Right ventricle myocardium inferior (tissue), 1 donor: ENCODE measurements at places on chromosomes 2 and 18. TPM values are rescaled to one million over a fixed set of nuclear protein-coding genes. Genes with fewer than 3 reads are reported as not detected.

The CHN1 gene
- total RNA-seq: 11.7 TPM

The NMUR1 gene
- total RNA-seq: 0.38 TPM

The ABCB11 gene
- 0.32 TPM for total RNA-seq

The HRH4 gene
- total RNA-seq: 0.19 TPM

The ELMOD3 gene
- total RNA-seq: 10.2 TPM

The GAD1 gene
- not detected for total RNA-seq

The FLACC1 gene
- total RNA-seq: 6.5 TPM

The CTIF gene
- 74.0 TPM for total RNA-seq

GRCh38 chr2:174083843-174084458 lies 118.8 kb upstream of the SP3 start:
- no peak for DNase-seq

DNA sequence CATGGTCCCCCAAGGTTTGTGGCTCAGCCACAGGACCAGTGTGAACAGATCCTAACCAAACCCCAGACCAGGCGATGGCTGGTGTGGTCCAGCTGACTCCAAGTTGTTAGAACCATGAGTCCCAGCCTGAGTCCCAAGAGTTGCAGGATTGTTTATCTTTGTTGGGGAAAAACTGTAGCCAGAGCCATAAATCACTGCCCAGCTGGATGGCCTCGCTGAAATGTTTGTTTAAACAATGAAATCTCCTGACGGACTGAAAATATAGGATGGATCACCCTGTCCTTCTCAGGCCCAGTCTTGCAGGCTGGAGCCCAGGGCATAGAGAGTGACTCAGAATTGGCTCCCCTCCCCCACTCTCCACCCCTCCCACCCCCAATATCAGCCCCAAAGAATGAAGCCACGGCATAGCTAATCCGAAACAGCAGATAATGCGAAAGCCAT lies 36.4 kb downstream of the PKDCC start:
- no peak for DNase-seq

DNA sequence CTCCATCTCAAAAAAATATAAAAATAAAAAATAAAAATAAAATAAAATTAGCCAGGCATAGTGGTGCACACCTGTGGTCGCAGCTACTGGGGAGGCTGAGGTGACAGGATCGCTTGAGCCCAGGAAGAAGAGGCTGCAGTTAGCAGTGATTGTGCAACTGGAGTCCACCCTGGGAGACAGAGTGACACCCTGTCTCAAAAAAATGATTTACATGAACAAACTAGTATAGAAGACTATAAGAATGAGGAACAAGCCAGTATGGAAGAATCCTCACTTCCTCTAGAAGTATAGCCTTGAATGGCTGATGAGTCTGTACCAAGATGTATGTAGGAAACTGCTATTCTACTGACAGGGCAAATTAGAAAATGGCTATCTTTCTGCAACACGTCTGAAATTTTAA lies 10.9 kb downstream of the YES1 start:
- DNase-seq: no peak

- DNase-seq: no peak
Observed at GRCh38 chr2:136012315-136012714, 26.9 kb upstream of the DARS1 start.

GRCh38 chr2:157822993-157823392 lies 53.1 kb downstream of the ACVR1 start:
- DNase-seq: no peak

DNA sequence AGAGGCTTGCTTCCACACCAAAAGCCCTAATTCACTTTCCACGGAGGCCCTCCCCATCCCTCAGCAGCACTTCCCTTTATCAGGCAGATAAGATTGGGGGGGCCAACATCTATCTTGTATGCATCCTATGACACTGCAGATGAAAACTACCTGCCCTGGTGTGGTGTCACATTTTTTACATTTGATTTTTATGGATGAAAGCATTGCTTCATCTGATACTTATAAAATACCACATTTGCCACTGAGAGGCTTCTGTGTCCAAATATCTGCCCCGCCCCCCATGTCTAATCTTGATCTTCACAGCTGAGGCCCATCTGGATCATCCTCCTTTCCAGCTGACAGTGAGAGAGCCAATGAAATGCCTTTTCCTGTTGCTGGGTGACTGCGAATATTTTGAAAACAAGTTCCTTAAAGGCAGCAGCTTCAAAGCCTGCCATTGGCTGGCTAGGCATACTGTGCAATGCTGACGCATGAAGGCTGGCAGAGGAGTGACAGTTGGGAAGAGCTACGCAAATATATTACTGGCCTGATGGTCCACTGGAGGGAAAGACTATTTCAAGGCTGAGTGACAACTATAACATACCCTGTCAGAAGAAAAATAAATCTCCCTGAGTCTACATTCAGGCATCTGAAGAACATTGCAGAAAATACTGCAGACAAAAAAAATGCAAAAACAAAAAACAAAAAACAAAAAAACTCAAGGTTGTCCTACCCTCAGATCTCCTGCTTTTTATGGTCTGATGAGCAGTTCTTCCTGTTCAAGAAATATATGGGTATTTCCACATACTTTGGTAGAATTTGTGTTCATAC lies 318.7 kb downstream of the PDE11A start:
- DNase-seq: peak; percentile 85

- no peak for DNase-seq
Observed at GRCh38 chr18:48023334-48024008, 93.0 kb upstream of the SMAD2 start.

GRCh38 chr2:232489516-232490220 lies 2.0 kb upstream of the ECEL1 start:
- DNase-seq: no peak

DNA sequence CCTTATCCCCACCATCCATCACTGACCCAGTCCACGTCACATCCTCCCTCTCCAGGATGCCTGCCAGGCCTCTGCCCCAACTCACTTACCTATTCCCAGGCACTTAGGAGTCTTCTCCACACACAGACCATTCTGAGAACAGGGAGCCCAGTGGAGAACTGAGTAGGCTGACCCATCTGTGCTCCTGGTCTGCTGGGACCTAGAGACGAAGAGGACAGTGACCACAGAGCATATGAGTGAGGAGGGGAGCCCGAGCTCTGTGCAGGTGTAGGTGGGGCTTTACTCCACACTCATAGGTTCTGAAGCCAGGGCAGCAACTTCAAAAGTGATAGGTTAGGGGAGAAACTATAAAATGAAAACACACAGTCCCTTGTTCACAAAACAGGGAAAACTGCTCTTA lies 130.0 kb downstream of the NDUFA10 start:
- DNase-seq: no peak

GRCh38 chr2:208466151-208466919 lies 59.7 kb downstream of the PTH2R start:
- no peak for DNase-seq

DNA sequence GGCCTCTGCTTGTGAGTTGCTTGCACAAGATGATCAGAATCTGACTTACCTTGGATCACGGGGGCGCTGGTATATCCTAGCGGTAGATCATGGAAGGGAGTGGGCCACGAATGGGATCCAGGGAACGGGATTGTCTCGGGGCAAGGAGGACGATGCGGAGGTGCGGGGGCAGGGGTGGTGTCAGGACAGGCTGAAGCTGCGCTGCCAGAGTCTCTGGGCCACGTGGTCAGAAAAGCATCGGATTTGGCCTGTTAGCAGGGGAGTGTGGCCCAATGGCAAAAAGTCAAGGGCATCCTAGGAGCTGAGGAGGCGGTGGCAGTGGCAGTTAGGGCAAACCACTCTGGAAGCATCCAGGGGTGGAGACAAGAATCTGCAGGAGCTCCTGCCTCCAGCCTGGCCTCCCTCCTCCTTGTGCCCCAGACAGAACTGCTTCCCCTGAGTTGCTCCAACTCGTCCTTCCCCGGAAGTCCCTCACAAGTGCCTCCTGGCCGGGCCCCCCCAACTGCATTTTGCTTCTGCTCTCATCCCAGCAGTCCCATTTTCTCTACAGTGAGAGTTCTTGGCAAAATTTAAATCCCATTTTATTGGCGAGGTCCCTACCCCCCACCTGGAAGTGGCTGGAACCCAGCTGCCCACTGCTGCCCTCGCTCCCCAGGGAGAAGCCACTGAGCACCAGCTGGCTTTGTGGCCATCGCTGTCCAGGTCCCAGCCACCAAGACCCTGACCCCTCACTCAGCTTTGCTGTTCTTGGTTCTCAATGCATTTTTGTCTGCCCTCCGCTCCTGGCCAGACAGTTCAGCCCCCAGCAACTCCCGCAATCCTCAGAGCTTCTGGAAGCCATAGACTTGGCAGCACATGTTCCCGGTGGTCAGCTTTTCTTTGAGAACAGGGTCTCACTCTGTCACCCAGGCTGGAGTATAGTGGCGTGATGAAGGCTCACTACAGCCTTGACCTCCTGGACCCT lies 5.6 kb upstream of the CCDC74B start:
- DNase-seq: no peak
